GM12864 (cell line): ENCODE measurements at places on chromosomes 6 and 20.

DNA sequence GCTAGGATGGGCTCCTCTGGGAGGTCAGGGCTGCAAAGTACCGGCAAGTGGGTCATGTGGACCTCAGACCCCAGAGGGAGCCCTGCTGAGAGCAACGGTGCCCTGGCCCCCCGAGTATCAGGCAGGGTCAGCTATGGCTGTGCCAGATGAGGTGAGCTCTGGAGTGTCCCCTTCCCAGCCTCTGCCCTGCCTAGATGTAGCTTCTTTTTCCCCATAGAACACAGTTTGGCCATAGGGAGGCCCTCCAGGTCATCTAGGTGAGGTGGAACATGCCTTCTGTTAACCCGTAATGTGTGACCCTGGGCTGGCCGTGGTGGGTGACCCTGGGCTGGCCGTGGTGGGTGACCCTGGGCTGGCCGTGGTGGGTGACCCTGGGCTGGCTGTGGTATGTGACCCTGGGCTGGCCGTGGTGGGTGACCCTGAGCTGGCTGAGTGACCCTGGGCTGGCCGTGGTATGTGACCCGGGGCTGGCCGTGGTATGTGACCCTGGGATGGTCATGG is 21.2 kb upstream of the PCMTD2 start:
- DNase-seq: no peak

DNA sequence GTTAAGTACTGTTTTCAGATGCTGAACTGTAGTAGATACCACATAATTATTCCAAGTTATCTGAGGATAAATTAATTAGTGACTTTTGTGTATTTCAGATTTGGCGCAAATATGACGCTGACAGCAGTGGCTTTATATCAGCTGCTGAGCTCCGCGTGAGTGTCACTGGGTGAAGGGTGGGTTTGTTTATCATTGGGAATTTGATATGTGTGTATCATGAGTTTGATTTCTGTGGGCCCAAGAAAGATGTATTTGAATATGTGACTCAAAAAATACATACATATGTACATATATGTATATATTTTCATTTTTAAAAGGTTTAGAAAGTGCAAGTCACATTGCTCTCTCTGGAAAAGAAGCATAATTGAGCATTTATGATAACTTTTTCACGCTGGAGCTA is 17.4 kb downstream of the SCGN start:
- DNase-seq: no peak

DNA sequence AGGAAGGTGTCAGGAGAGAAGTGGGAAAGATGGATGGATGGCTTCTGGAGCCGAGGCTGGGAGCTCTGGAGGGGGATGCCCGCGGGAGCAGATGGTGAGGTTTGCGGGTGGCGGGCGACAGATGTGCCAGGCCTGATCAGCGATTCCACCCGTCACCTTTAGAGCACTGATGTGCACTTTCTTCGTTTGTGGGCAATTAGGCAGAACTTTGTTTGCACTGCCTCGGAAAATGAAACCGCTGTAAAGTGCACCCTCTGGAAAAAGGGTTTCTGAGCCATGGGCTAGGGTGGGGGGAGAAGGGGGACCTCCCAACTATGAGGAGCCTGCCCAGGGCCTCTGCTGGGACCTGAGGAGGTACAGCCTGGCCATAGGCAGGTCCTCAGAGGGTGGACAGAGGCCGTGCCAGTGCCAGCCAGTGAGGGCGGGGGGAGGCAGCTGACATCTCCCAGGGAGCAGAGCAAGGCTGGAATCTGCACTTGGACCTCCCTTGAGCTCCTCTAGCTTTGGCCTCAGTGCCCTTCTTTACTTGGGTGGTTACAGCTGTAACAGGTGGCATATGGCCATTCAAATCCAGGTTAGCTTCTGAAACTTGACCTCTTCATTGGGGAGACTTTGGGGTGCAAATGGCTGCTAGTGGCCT is 58.7 kb downstream of the CD40 start:
- DNase-seq: no peak

- DNase-seq: no peak
Observed at GRCh38 chr6:149846321-149846720, 17.8 kb downstream of the LRP11 start.

DNA sequence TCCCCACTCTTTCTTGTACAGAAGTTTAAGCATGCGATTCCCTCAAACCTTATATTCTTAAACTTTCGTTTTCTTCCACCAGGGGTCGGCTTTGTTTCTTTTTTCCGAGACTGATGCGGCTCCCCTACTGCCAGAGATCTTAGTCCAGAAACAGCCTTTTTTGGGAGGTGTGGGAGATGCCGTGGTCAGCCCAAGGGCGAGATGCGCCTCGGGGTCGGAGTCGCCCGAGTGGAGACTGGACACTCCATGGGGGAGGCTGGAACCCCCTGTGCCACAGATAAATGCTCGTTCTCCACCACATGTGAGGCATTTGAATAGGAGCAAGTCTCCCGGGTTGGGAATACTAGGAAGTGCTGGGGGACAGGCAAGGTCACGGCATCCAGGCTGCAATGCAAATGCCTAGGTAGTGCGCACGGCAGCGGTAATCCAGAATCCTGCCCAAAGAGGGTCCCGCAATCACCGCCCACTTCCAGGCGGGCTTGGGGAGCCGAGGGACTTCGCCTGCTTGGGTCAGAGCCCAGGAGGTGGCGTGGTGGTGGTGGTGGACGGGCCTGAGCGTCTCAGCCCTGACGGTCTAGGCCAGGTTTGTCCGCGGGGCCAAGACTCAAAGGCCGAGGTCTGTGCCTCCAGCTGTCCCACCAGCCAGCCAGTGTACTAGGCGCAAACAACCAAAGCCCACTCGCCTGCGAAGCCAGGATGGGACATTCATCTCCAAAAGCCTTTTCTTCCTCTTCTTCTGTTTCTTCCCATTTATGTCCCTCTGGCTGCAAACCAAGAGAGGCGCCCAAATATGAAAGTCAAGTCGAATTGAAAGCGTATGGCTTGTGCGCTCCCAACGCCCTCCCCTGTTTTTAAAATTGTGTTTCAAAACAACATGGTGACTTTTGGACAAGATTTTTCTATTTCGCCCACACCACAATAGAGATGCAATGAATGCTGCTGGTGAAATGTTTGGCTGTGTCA is 39.3 kb upstream of the OSTM1 start:
- DNase-seq: no peak

DNA sequence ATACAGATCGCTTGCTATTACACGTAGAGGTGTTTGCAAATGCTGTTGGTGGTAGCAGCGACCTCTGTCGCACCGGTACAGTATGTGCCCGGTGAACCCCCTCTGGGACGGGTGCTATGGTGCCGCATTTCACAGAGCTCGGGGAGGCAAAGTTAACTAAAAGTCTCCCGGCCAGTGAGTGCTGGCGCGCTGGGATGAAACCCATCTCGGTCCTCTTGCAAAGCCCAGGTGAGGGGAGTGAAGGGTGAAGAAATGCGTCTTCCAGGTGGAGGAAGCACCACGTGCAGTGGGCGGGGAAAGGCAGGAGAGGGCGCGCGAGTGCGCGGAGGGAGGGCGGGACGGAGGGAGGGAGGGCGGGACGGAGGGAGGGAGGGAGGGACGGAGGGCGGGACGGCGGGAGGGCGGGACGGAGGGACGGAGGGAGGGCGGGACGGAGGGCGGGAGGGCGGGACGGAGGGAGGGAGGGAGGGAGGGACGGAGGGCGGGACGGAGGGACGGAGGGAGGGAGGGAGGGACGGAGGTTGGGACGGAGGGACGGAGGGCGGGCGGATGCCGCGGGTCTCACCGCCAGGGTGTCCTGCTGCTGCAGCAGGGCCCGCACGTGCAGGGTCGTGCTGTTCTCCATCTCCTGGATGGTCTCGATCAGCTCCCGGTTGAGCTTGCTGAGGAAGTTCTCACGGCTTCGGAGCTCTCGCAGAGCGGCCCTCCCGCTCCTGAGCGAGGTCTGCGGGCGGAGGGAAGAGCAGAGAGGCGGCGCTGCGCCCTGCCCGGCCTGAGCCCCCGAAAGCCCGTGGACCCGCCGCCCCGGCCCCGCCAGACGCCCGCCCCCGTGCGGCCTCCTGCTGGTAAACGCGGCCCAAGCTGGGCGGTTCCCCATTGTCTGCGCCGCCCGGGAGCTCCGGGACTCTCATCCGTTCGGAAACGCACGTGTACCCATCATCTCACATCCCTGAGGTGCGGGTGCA is 11.7 kb downstream of the C20orf96 start:
- DNase-seq: no peak

- no peak for DNase-seq
Observed at GRCh38 chr6:88983532-88983931, 20.1 kb upstream of the RNGTT start.

GRCh38 chr6:70404658-70405057 is 8.7 kb upstream of the FAM135A start:
- DNase-seq: no peak

GRCh38 chr6:167294651-167295494 is 3.8 kb downstream of the UNC93A start:
- DNase-seq: no peak

DNA sequence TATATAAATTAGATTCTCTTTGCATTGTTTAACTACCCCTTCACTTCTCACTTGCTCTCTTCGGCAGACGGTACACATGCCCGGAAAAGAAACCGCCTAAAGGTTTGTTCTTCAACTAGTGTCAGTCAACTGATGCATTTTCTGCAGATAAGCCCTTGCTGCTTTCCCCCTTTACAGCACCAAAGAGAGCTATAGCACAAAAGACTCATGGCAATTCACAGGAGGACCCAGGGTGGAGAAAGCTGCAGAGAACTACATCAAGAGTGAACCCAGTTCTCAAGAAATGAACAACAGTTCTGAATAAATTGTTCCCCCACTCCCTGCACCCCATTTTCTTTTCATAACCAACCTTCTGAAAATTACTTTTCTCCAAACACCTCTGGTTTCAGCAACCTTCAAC is 8.9 kb downstream of the CD164 start:
- no peak for DNase-seq

DNA sequence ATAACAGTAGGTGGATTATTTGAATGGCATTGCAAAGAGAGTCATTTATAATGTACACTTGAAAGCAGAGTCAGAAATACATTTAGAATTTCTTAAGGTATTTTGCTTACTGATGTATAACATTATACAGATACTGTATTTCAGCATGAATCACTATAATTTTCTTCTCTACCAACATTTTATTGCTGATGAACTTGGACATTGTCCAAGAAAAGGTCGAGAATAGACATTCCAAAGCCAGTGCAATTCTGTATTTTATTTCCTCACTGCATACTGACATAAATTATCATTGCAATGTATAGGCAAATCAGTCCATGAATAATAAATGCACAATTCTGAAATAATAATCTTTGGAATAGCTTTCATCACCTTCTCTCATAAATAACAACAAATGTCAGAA is 1420.0 kb upstream of the EYS start:
- DNase-seq: no peak

GRCh38 chr6:142944124-142945048 is 590 bp downstream of the HIVEP2 start:
- peak; percentile 47 for DNase-seq

DNA sequence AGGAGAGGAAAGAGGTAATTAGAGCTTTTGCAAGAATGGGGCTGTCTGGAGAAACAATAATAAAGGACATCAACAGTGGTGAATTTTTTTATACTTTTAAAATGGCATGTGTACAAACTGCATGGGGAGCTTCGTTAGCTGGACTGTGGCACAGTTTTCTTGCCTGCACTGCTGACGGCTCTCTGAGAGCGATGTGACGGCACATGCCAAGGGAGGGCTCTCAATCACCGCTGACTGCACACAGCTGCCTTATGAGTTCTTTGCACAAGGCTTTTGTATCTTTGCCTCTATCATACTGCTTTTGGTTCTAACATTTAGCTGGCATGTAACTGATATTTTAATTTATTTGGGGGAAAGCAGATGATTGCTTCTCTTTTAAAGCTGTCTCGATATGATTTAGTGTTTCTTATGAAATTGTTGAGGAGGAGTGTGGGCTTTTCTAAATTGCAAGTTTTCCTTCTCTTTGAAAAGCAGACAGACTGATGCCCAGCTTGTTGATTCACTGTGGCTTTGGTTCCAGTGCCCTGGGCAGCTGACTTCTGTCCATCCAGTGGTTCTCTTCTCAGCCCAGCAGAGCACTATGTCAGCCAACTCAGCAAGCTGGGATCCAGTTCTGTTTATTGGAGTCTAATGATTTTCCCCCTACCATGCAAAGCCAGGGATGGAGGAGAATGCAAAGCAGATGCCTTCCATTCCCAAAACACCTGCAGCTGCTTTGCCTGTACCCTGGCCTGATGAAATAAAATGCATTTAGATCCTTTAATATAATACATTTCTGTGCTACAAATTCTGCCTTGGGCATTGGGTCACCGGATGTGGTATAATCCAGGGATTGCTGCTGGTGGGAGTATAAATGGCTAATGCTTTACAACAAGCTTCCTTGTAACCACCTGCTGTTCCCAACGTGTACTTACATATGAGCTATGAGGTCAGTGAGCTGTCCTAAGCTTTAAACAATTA is 323.9 kb downstream of the ZFAND3 start:
- no peak for DNase-seq

DNA sequence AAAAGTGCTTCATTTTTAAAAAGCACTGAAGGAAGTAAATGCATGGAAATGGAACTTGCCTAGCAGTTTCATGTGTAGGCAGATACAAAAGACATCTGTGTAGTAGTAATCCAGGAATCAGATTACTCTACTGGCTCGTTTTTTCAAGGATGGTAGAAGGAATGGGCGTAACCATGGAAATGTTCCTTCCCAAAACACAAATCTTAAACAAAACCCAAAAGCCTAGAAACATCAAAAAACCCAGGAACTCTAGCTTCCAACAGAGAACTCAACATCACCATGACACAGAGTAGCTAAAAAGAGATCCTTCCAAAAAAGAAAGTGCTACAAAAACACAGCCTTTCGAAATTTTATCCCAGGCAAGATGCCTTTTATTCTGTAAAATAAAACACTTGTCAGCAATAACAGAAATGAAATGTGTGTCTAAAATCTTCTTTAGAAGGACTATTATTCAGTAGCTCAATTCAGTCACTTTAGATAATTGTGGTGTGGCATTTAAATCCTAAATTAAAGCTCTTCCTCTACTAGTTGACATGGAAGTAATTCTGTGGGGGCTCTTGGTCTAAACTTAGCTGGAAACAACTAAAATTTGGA is 81.7 kb downstream of the FAM217A start:
- no peak for DNase-seq

- DNase-seq: no peak
Observed at GRCh38 chr20:1467082-1467354, 369 bp upstream of the NSFL1C start.

DNA sequence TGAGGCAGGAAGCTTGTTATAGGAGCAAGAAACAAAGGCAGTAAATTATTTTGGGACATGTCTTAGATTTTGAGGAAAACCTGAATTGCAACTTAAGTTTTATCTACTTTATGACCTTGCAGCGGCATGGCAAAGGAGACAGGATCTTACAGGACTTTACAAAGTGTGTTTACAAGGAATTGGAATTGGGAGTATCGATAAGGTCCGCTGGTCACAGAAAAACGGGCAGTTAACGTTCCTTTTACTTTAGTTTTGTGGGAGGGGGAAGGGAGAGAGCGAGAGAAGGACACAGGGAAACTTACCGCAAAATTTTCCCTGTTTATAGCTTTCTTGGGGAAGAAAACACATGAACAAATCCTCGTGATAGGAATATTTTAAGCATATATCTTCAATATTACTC is 1607.2 kb downstream of the GRIK2 start:
- no peak for DNase-seq

- DNase-seq: no peak
Observed at GRCh38 chr20:25544311-25544710, 41.0 kb downstream of the NINL start.
